ENCODE measurements at places on chromosomes 11 and 22.

DNA sequence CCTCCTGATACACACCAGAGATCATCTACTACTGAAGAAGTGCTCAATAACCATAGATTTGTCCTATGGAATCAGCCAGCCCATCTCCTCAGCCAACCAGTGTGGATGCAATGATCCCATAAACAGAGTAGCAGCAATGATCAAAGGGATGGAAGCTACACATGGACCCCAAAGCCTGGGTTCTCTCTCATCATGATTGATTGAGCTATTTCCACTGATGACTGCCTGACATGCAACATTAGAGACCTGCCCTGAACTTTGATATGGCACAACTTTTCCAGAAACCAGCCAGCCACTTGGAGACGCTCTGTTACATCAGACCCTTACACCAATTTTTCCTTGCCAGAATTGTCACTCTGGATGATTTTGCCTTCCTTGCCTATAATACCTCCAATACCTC lies 471.6 kb downstream of the BUD13 start:
- no peaks in the 10 kb centered on the region for H3K36me3 ChIP-seq
- H3K4me3 ChIP-seq: no peak overlapping the region
- no peaks in the 10 kb centered on the region for H3K27me3 ChIP-seq

- no peaks in the 10 kb centered on the region for H3K4me1 ChIP-seq
- no peaks in the 10 kb centered on the region for H3K27me3 ChIP-seq
- H3K36me3 ChIP-seq: no peaks in the 10 kb centered on the region
Observed at GRCh38 chr11:127056338-127056971, 55.9 kb upstream of the KIRREL3 start.

- peak overlapping the region; percentile 15 for H3K27ac ChIP-seq
- peak overlapping the region; percentile 48 for H3K4me3 ChIP-seq
- DNase-seq: no peak
- H3K27me3 ChIP-seq: peaks cover 27% of the 10 kb centered on the region
- H3K36me3 ChIP-seq: no peaks in the 10 kb centered on the region
Observed at GRCh38 chr11:133064152-133064877, 468.0 kb downstream of the OPCML start.

GRCh38 chr11:112128483-112129121 lies 35.3 kb downstream of the IL18 start:
- no peaks in the 10 kb centered on the region for H3K27me3 ChIP-seq
- no peaks in the 10 kb centered on the region for H3K36me3 ChIP-seq
- H3K4me1 ChIP-seq: peaks cover 6% of the 10 kb centered on the region

GRCh38 chr11:128804481-128804880 lies 62.6 kb downstream of the KCNJ1 start:
- H3K4me1 ChIP-seq: peaks cover 16% of the 10 kb centered on the region
- no peak for DNase-seq

- no peak overlapping the region for H3K27ac ChIP-seq
- no peaks in the 10 kb centered on the region for H3K4me1 ChIP-seq
- DNase-seq: no peak
- H3K27me3 ChIP-seq: no peaks in the 10 kb centered on the region
Observed at GRCh38 chr11:114610550-114610949, 15.0 kb upstream of the NXPE4 start.

GRCh38 chr11:131454490-131454889 lies 84.1 kb downstream of the NTM start:
- no peaks in the 10 kb centered on the region for H3K4me1 ChIP-seq
- no peaks in the 10 kb centered on the region for H3K36me3 ChIP-seq
- no peak overlapping the region for H3K27ac ChIP-seq
- no peaks in the 10 kb centered on the region for H3K27me3 ChIP-seq

DNA sequence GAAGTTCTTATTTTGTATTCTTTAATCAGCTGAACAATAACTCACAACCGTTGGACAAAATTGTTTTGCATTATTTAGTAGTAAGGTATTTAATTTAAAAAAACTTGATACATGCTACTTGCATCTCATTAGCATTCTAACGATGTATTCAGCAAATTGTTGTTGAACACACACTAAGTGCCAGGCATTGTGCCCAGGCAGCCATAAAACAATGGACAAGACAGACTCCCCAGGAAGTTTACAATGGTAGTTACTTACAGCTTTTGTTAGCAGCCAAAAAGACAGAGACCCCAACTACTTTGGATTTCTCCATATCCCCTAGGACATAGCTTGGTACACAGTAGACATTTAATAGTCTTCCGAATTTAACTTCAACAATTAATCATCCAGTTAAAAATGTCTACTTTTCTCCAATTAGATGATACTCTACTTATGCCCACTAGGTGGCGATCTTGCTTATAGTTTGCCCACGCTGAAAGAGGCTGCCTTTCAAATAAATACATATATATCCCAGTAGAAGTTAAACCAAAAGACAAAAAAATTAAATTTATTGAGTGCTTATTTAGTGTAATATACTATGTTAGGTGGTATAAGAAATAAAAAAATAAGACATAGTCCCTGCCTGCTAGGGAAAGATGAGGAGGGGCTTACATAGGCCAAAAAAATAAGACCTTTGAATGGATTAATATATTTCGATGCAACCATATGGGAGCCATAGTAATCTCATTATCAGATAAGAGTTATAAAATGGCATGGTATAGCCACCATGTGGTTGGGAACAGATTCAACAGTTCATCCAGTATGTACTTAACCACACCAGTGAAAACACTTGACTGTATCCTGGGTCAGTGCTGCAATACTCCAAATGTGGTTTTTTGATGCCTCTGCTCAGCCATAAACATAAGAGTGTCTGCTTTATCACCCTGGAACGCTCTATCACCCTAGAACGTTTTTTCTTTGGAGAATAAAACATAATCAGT lies 2.0 kb upstream of the FJX1 start:
- H3K27ac ChIP-seq: no peak overlapping the region
- no peaks in the 10 kb centered on the region for H3K36me3 ChIP-seq
- DNase-seq: no peak
- H3K4me3 ChIP-seq: no peak overlapping the region
- H3K27me3 ChIP-seq: peaks cover 51% of the 10 kb centered on the region

- no peak overlapping the region for H3K4me3 ChIP-seq
- no peak for DNase-seq
- H3K4me1 ChIP-seq: no peaks in the 10 kb centered on the region
Observed at GRCh38 chr22:50056214-50056972, 1.7 kb downstream of the TTLL8 start.

- peaks cover 14% of the 10 kb centered on the region for H3K4me1 ChIP-seq
- peaks cover 23% of the 10 kb centered on the region for H3K27me3 ChIP-seq
- DNase-seq: no peak
- peak overlapping the region; percentile 39 for H3K4me3 ChIP-seq
Observed at GRCh38 chr22:21044931-21045584, 688 bp upstream of the LRRC74B start.

GRCh38 chr11:872799-873198 lies 30.1 kb downstream of the TSPAN4 start:
- no peaks in the 10 kb centered on the region for H3K4me1 ChIP-seq
- no peak overlapping the region for H3K27ac ChIP-seq
- H3K27me3 ChIP-seq: no peaks in the 10 kb centered on the region
- DNase-seq: no peak
- H3K4me3 ChIP-seq: no peak overlapping the region
- no peaks in the 10 kb centered on the region for H3K36me3 ChIP-seq

- no peak overlapping the region for H3K27ac ChIP-seq
- H3K4me1 ChIP-seq: no peaks in the 10 kb centered on the region
Observed at GRCh38 chr11:60121264-60121663, 32.8 kb downstream of the MS4A2 start.

DNA sequence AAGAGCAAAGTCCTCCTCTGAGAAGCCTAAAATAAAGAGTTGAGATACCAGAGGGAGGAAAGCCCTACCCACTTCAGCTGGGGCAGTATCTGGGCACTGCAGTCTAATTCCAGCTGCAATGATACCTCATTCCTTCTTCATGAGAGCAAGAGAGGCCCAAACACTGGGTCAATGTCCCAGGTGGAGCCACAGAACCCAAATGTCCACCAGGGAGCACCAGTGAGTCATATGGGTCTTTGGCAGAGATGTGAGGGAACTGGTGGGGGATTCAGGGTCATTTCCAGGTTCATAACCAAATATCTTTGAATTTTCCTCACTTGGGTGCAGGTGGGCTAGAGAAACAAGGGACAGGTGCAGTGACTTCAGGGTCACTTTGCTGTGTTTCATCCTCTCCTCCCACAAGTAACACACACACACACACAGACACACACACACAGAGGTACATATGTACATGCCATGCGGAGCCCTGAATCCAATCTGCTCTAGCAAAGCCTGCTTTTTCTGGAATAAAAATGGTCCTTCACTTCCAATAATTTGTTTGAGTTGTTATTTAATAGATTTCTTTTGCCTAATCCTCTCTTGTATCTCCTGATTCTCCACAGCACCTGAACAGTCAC lies 585.4 kb downstream of the SOX6 start:
- no peak overlapping the region for H3K27ac ChIP-seq
- no peaks in the 10 kb centered on the region for H3K36me3 ChIP-seq
- H3K27me3 ChIP-seq: no peaks in the 10 kb centered on the region
- DNase-seq: no peak
- H3K4me1 ChIP-seq: no peaks in the 10 kb centered on the region

DNA sequence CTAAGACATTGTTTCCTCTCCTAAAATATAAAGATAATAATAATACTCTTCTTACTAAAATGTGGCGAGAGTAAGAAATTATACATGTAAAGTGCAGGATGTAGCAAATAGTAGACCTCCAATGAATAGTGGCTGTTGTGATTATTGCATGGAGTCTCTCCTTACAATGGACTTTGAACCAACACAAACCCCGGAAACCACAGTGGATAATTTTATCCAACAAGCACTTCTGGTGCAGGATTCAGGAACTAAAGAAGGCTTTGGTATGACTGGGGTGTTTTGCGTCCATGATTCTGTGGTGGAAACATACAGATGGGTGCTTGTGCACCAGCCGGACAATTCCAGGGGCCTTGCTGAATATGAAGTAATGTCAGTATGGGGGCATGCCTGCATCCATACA lies 146.4 kb upstream of the UBASH3B start:
- DNase-seq: no peak
- H3K27ac ChIP-seq: no peak overlapping the region
- H3K4me3 ChIP-seq: no peak overlapping the region
- H3K27me3 ChIP-seq: peaks cover 5% of the 10 kb centered on the region

- no peak for DNase-seq
- H3K4me1 ChIP-seq: peaks cover 3% of the 10 kb centered on the region
- no peak overlapping the region for H3K27ac ChIP-seq
- no peaks in the 10 kb centered on the region for H3K36me3 ChIP-seq
Observed at GRCh38 chr11:6655020-6655789, 404 bp downstream of the DCHS1 start.

GRCh38 chr22:33861216-33861875 lies 58.9 kb downstream of the LARGE1 start:
- no peaks in the 10 kb centered on the region for H3K36me3 ChIP-seq
- H3K4me1 ChIP-seq: no peaks in the 10 kb centered on the region
- no peak overlapping the region for H3K27ac ChIP-seq
- H3K4me3 ChIP-seq: no peak overlapping the region

GRCh38 chr11:29119116-29119515 lies 897.7 kb downstream of the KCNA4 start:
- H3K27ac ChIP-seq: no peak overlapping the region
- no peaks in the 10 kb centered on the region for H3K4me1 ChIP-seq
- no peak for DNase-seq

DNA sequence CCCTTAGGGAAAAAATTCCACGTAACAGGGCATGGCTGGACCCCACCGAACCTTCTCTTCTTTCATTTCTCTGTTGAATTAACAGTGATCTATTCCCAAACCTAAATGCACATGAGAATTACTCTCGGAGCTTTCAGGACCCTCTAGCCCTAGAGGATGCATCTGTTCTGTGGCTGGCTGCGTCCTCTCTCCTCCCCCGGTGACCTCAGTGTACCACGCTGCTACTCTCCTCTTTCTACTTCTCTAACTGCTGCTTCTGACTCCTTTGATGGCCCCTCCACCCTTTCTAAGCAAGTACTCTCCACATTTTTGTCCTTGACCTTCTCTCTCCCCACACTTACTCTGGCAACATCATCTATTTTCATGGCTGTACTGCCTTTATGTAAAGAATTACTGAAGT lies 12.1 kb upstream of the APOA1 start:
- H3K27me3 ChIP-seq: no peaks in the 10 kb centered on the region
- peaks cover 46% of the 10 kb centered on the region for H3K4me1 ChIP-seq
- peaks cover 38% of the 10 kb centered on the region for H3K36me3 ChIP-seq

DNA sequence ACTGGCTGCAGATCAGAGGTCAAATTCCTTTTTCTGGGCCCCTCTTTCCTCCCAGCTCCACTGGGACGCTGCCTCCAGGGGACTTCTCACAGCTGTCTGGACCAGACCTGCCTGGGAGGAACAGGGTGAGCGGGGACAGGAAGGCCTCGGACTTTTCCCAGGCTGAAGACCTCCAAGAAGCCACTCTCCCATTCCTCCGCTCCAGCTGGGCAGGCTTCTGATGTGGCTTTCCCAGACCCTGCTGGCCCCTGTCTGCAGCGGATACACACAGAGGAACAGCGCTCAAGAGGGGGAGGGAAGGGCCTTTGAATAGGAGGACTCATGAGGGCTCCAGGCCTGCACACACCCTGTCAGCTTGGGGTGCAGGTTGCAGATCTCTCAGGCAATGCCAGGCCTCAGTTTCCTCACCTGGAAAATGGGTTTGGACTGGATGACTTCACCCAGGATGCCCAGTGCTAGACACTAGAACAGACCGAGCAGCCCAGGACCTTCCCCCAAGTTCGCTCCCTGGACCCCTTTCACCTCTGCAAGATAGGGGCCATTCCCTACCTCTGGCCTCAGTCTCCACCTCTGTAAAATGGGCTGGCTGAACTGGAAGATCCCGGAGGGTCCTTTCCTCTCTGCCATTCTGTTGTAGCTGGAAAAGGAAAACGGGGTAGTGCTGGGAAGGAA lies 36.6 kb downstream of the MB start:
- H3K36me3 ChIP-seq: no peaks in the 10 kb centered on the region
- no peaks in the 10 kb centered on the region for H3K4me1 ChIP-seq
- H3K27me3 ChIP-seq: peaks cover 4% of the 10 kb centered on the region
- DNase-seq: no peak
- no peak overlapping the region for H3K4me3 ChIP-seq
- no peak overlapping the region for H3K27ac ChIP-seq

DNA sequence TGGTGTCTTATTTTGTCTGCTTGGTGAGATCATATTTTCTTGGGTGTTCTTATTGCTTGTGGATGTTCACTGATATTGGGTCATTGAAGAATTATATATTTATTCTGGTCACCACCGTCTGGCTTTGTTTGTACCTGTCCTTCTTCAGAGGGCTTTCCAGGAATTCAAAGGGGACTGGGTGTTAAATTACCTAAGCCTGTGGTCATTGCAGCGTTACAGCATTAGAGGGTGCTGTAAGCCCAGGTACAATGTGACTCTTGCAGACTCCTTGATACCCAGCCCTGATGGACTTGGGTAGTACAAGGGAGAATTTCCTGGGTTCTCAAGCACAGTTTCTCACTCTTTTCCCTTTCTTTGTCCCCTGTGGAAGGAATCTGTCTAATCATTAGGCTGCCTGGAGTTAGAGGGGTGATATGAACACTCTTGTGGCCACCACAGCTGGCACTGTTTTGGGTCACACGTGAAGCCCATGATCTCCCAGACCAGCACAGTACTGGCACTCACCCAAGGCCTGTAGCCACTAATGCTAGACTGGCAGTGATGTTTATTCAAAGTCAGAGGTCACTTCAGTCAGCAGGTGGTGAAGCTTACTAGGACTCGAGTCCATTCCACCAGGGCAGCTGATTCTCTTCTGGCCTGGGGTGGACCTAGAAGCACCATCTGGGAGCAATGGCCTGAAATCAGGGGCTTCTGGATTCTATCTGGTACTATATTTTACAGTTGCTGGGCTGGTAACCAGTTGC lies 56.1 kb upstream of the NARS2 start:
- no peak overlapping the region for H3K27ac ChIP-seq
- peaks cover 2% of the 10 kb centered on the region for H3K27me3 ChIP-seq
- H3K36me3 ChIP-seq: peaks cover 6% of the 10 kb centered on the region
- peaks cover 3% of the 10 kb centered on the region for H3K4me1 ChIP-seq
- no peak for DNase-seq

All from T-helper 2 cell treated with Interferon-gamma antibody and Interleukin-4, amounts not matched to agents 5 μg/mL and 100 μg/mL, for 36 hours (primary cell).